ENCODE measurements at places on chromosomes 11 and 22.
A peak's percentile ranks its signal among the peaks of the same experiment; 100 is the strongest.

DNA sequence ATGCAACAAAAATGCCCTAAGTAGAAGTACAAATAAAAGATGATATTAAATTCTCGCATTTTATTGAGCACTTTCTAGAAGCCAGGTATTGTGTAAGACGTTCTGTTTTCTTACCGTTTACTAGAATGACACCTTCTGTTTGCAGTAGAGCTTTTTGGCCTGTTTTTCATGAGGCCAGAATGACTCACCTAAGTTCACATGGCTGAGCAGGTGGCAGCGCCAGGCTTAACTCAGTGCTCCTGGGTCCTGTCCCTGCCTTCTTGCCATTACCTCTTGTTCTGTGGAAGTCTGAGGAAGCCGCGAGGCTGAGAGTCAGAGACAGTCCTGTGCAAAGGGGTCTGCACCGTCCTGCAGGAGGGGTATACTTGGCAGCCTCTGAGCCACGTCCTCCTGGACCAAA is 113.8 kb downstream of the ATXN10 start:
- DNase-seq = no peak

DNA sequence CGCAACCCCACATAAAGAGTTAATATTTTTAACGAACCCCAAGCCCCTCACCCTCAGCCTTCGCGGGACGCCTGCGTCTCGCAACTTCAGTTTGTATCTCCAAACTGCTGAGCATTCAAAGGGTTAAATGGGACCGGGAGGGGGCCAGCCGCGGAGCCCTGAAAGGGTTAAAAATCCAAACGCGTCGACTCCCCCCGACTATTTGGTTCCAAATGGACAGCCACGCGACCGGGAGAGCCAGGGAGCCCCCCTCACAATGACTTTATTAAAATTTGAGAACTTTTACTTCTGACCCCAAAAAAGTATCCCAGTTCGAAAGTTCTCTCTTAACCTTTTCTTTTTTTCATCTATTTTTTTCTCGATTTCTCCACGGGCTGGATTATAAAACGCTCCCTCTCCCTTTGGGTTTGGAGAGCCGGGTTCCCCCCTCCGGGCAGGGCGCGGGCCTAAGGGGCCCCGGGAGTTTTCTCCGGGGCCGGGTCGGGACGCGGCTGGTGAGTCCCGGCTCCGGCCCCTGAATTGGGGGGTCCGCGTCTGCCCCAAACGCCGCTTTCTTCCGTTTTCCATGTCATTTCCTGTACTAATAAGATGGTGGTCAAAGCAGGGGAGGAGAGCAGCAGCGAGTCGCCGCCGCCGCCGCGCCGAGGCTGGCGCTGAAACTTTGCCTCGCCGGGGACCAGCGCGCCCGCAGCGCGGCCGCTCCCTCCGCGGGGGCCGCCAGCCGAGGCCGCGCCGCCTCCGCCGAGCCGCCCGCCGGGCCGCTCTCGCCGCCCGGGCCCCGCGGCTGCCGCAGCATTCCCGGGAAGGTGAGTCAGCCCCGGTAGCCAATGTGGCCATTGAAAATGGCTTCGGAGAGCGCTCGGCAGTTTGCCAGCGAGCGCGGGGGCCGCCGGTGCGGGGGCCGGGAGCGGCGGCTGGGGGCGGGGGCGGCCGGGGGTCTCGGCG is at the start of gene PRDM11:
Gene PRDM11, plus strand, starts transcription at position 568 of the 945 bp plus-strand sequence. CDS start 35,128 bp downstream, outside the sequence.
- DNase-seq = peak; percentile 76

DNA sequence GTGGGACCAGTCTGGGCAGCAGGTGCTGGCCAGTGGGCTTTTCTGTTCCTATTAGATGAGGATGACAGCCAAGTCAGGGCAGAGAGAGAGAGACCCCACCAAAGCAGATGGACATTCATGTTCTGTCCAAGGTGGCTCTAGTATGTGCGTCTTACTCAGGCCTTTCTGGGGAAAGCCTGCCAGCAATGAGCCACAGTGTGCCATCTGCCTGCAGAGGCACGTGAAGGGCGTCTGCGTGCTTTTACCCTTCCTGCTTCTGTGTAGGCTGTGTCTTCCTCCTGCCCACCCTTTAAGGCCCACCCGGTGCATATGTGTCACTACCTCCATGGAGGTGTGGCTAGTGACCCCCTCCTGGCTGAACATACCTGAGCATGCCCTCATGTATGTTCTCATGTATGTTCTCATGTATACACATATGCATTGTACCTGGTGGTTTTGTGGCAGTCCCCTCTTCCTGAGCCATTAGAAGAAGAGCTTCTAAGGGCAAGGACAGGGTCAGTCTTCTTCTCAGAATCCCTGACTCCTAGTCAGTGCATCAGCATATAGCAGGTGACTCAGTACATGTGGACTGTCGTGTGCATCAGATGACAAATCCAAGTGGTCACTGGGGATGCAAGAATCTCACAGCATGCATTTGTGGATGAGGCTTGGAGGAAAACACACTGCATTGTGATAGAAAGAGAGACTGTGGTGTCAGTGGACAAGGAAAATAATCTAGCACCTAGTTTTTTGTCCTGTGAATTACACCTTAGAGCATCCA is 90.4 kb upstream of the YWHAH start:
- no peak for DNase-seq

DNA sequence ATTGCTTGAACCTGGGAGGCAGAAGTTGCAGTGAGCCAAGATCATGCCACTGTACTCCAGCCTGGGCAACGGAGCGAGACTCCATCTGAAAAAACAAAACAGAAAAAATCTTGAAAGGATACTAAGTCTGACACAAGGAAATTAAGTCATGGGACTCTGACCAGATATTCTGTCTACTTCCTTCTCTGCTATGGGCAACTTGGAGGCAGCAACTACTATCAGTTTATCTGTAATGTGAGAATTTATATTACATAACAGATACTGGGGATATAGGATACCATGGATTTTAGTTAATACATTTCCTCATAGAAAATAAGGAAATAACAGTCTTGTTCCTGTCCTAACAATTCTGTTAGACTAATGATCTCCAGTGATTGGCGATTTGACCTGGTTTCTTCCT is 1.6 kb upstream of the SGSM3 start:
- DNase-seq = no peak

All from transverse colon (tissue), 4 donors.